ENCODE measurements at places on chromosomes 7 and 10. TPM values are rescaled to one million over a fixed set of nuclear protein-coding genes. Genes with fewer than 3 reads are reported as not detected.
A peak's percentile ranks its signal among the peaks of the same experiment; 100 is the strongest.

Gene OR2A42
- total RNA-seq = not detected

Gene LRRTM3
- not detected for total RNA-seq

Gene AGAP4
- total RNA-seq = 3.8 TPM

Gene CACUL1
- total RNA-seq = 33.7 TPM

Gene TMEM178B
- total RNA-seq = 1.6 TPM

Gene OR2A5
- not detected for total RNA-seq

Gene DOCK1
- total RNA-seq = 22.2 TPM

Gene DDC
- total RNA-seq = not detected

Gene PROSER2
- 2.1 TPM for total RNA-seq

DNA sequence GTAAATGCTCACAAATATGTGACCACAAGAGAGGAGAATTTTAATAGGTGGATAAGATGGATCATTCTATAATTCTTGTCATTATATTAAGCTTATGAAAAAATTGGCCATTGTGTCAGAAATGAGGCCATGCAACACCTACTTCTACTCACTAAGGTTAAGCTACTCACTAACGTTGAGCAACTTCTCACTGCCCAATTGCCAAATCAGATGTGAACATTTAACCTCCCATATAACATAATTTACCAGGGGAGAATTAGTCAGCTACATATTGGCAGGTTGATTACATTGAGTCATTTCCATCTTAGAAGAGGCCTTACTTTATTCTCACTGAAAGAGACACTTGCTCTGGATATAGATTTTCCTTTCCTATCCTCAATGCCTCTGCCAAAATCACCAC is 211.2 kb upstream of the DGKB start:
- DNase-seq = peak; percentile 44

GRCh38 chr7:27130540-27131389 is at the start of gene HOXA4:
Gene HOXA4, minus strand, starts transcription at chr7:27130757. Its CDS starts 24 bp downstream, at chr7:27130733.
- peak; percentile 89 for DNase-seq

DNA sequence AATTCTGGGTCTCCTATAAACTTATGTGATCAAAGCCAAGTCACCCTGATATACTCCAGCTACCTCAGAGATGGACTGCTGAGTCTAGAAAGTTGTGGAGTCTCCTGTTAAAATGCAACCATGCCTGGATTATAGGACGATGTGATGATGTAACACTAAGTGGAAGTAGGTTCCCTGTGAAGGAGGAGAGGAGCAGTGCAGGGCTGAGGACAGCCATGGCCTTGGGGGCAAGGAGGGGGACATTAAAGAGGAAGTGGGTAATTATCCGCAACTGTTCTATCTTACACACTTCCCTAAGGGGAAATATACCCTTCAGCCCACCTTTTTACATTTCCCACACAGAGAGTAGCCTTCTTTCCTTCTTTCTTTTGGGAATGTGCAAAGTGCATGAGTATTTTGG is 63.8 kb downstream of the MTPN start:
- no peak for DNase-seq

DNA sequence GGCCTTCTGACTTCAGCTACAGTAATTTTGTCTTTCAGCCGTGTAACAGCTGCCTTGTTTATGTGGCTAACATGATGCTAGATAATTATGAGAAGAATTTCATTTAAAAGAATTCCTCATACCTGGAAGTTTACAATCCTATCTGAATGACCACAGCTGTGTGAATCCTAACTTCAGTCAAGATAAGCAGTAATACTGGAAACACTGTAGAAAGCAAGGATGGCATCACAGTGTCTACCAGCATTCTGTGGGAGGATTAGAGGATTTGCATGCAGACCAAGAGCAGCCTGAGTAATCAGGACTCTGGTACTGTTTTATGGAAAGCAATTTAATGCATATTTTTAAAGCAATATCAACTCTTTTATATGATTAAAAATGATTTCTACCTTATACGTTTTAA is 282.4 kb downstream of the EXOC4 start:
- DNase-seq = no peak

DNA sequence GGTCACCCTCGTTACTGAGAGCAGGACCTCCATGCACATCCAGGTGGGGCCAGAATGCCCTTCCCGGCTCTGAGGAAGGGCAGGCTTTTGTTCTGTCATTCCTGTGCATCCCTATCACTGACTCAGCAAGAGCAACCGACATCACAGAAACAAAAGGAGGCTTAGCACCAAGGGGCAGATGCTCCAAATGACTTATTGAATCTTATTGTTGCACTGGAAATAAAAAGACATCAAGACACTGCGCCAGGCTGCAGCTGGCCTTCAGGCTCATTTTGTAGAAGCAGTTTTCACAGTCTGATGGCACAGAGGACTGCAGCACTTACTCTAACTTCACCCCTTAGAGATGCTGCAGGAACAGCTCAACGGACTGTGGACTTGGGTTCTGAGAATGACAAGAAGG is 126.4 kb downstream of the PAXIP1 start:
- DNase-seq = no peak

GRCh38 chr7:118372530-118372929 is 148.0 kb downstream of the ANKRD7 start:
- peak; percentile 16 for DNase-seq

DNA sequence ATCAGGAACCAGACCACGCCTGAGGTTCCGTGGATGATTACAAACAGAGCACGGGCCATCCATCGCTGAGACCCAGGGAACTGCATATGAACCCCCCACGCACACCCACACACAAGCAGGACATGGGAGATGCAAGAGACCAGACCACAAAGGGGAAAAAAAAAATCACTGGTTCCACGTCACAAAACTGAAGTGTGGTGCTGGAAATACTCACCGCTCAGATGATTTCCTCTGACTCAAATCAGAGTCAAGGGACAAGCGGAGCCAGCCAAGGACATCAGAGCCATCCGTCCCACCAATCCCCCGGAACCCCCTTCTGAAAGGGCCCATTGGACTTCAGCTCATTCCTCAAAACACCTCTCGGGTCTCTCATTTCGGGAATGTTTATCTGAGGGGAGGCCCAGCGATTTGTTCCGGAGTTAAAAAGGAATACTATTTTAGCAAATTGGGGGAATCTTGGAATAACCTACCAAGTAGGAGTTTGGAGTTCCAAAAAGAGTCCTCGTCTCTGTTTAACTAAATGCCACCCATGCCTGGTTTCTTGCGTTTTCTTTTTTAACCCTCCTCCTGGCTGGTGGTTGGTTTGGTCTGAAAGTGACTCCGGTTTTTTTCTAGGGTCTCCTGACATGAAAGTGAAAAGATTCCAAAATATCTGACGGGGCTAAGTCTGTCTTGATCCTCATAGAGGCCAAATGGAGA is 15.0 kb downstream of the SNX8 start:
- DNase-seq = no peak

- no peak for DNase-seq
These were observed 1019.4 kb downstream of the KCNMA1 start for GRCh38 chr10:76618171-76618570.

DNA sequence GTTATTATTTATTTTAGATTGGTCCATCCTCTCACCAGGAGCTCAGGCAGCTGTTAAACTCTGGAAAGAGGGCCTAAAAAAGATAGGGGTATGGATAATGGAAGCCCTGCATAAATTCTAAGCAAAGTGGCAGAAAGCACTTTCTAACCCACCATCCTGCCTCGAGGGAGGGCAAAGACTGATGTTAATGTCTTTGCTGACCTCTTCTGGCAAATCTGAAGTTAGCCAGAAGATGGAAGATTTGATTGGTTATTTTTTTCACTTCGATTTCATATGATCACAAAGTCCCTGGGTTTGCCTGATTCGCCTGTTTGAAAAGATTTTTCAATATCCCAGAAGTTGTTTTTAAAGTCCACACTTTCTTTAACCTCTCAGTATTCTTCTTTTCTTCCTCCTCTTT is 24.8 kb downstream of the OR9A2 start:
- no peak for DNase-seq

DNA sequence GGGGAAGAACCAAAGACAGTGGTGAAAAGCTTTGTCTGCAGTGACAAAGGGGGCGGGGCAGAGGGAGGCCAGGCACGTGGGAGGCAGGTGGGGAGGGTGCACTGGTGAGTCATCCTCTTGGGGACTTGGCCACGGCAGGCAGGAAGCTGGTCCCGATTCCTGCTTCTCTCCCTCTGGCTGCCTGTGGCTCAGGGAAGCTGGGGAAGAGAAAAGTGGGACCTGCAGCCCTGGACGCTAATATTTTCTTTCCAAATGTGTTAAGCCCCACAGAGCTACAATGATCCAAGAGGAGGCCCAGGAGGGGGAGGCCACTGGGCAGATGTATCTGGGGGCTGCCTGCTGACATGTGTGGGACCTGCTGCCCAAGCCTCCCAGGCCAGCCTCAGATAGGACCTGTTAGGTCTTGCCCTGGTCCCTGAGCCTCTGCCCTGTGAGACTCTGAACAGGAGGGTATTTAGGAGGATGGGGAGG is 231.8 kb downstream of the KCNMA1 start:
- peak; percentile 90 for DNase-seq

- DNase-seq = no peak
These were observed 42.8 kb downstream of the AKR1C8 start for GRCh38 chr10:5142199-5142598.

GRCh38 chr7:77699056-77699455 is 2.8 kb downstream of the RSBN1L start:
- DNase-seq = peak; percentile 60

DNA sequence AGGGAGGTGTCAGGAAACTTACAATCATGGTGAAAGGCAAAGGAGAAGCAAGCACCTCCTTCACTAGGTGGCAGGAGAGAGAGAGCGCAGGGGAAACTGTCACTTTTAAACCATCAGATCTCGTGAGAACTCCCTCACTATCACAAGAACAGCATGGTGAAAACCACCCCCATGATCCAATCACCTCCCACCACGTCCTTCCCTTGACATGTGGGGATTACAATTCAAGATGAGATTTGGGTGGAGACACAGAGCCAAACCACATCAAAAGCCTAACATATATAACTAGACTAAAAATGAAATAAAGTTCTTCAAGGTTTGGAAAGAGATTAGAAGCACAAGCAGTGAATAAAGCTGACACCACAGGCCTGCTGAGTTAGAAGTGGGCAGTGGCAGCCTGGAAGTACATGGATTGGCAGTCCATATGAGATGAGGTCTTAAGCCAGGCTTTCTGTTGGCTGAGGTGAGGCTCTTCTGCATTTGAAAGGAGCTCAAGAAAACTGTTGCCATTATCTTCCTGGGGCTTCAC is 96.4 kb upstream of the MDFIC start:
- no peak for DNase-seq
